A375 (cell line): ENCODE measurements at places on chromosomes 6 and 20. TPM values are rescaled to one million over a fixed set of nuclear protein-coding genes. Genes with fewer than 3 reads are reported as not detected.

CALHM6 gene
- total RNA-seq: 0.38 and 0.82 TPM in 2 replicates

RWDD2A gene
- total RNA-seq: 1.3 and 1.8 TPM in 2 replicates

SAMD5 gene
- total RNA-seq: 0.11 and 0.19 TPM in 2 replicates

SGK2 gene
- total RNA-seq: 0.05 TPM in 1 of 2 replicates, not detected in the other

PXDC1 gene
- 60.1 and 60.7 TPM in 2 replicates for total RNA-seq

SYCP2L gene
- total RNA-seq: 1.8 and 2.7 TPM in 2 replicates

PSMB9 gene
- total RNA-seq: 23.9 and 29.9 TPM in 2 replicates

DNAH8 gene
- 0.03 TPM in 1 of 2 replicates, not detected in the other for total RNA-seq

TNFAIP3 gene
- 5.5 and 8.4 TPM in 2 replicates for total RNA-seq

LYRM2 gene
- 8.6 and 15.3 TPM in 2 replicates for total RNA-seq

GFOD1 gene
- 3.4 and 3.7 TPM in 2 replicates for total RNA-seq

FLOT1 gene
- total RNA-seq: 72.6 and 83.5 TPM in 2 replicates

PACRG gene
- total RNA-seq: not detected in 2 replicates

GGTLC1 gene
- total RNA-seq: not detected in 2 replicates

HTR1E gene
- not detected in 2 replicates for total RNA-seq
